ENCODE measurements at places on chromosomes 4 and X. TPM values are rescaled to one million over a fixed set of nuclear protein-coding genes. Genes with fewer than 3 reads are reported as not detected.
A peak's percentile ranks its signal among the peaks of the same experiment; 100 is the strongest.

- no peak overlapping the region for H3K27ac ChIP-seq
- H3K27me3 ChIP-seq: no peaks in the 10 kb centered on the region
- H3K36me3 ChIP-seq: no peaks in the 10 kb centered on the region
- DNase-seq: no peak
These were observed 218.2 kb downstream of the SCFD2 start for GRCh38 chr4:53147711-53148110.

DNA sequence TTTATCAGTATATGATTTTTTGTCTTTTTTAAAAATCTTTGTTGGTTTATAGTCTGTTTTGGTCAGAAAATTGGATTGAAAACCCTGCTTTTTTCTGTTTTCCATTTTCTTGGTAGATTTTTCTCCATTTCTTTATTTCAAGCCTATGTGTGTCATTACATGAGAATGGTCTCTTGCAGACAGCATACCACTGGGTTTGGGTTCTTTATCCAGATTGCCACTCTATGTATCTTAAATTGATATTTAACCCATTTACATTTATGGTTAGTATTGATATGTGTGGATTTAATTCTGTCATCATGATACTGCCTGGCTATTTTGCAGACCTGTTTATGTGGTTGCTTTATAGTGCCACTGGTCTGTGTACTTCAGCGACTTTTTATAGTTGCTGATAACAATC is 239.9 kb upstream of the NDST4 start:
- H3K36me3 ChIP-seq: no peaks in the 10 kb centered on the region
- no peaks in the 10 kb centered on the region for H3K4me1 ChIP-seq
- H3K27me3 ChIP-seq: no peaks in the 10 kb centered on the region
- H3K27ac ChIP-seq: no peak overlapping the region
- no peak overlapping the region for H3K4me3 ChIP-seq
- DNase-seq: no peak

- H3K36me3 ChIP-seq: no peaks in the 10 kb centered on the region
- no peak overlapping the region for H3K27ac ChIP-seq
- no peak overlapping the region for H3K4me3 ChIP-seq
- no peak for DNase-seq
- H3K4me1 ChIP-seq: no peaks in the 10 kb centered on the region
These were observed 35.6 kb downstream of the FRMPD3 start for GRCh38 chrX:107485013-107485412.

GRCh38 chr4:123411514-123411913 is 14.9 kb downstream of the SPRY1 start:
- H3K4me1 ChIP-seq: peaks cover 12% of the 10 kb centered on the region
- no peak overlapping the region for H3K27ac ChIP-seq
- H3K27me3 ChIP-seq: no peaks in the 10 kb centered on the region
- no peak overlapping the region for H3K4me3 ChIP-seq
- no peak for DNase-seq

DNA sequence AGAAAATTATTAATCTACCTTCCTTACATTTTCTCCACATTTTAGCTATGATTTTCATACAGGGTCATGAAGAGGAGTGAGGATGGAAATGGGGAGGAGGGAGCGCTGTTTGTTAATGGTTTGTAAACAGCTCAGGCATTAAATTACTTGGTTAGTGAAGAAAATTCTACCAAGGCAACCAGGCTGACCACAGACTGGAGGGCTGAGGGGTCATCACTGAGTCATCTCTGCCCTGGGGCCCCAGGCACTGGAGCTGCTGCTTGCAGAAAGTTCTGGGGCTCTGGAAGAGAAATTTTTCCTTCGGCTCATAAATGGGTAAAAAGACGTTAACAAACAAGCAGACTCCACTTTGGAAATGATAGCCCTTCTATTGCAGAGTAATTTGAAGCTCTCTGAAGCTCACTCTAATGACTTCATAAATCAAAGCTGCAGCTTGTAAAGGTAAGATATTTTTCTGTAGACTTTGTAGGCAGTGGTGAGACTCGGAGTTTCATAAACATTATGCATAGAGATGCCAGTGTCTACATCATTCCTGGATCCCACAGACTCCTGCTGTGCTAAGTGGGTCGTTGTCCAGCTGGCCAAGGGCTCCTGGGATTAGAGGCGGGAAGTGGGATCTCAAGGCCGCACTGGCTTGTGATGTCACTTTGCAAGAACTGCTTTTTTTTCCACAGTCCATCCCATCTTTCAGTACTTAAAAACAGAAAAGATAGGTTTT is 159.6 kb downstream of the PTTG2 start:
- no peak overlapping the region for H3K27ac ChIP-seq
- DNase-seq: peak; percentile 7
- H3K36me3 ChIP-seq: peaks cover 3% of the 10 kb centered on the region
- no peaks in the 10 kb centered on the region for H3K27me3 ChIP-seq

- no peaks in the 10 kb centered on the region for H3K27me3 ChIP-seq
- no peaks in the 10 kb centered on the region for H3K36me3 ChIP-seq
- H3K4me3 ChIP-seq: no peak overlapping the region
- DNase-seq: no peak
- H3K27ac ChIP-seq: no peak overlapping the region
These were observed 3.4 kb downstream of the TENM3 start for GRCh38 chr4:182246401-182247205.

DNA sequence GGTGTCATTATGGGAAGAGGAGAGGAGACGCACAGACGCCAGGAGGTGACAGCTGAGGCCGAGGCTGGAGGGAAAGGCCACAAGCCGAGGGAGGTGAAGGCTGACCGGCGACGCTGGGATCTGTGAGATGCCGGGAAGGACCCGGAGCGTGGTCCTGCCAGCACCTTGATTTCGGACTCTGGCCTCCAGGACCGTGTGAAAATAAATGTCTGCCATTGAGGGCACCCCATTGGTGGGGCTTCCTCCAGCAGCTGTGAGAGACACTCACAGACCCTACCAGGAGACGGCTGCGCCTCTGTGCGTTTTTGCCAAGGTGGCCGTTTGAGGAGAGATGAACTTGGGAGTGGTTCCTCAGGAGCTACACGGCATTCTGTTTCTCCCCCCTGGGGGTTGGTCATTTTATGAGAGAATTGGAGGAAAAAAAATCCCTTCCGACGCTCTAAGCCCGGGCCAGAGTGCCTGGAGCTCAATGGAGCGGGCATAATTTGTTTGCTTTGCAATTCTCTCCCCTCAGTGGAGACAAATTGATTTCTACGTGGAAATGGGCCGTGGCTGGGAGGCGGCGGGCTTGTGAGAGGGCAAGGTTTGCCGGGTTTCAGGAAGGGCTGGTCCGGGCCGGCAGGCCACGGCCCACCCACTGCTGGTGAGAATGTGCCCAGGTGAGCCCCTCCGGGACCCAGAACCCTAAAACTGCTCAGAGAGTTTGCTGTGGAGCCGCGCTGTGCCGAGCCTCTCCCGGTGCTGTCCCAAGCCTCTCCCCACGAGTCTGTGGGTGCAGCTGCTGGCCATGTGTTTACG is 53.9 kb downstream of the CPZ start:
- H3K4me3 ChIP-seq: no peak overlapping the region
- no peaks in the 10 kb centered on the region for H3K27me3 ChIP-seq
- no peak overlapping the region for H3K27ac ChIP-seq
- H3K4me1 ChIP-seq: no peaks in the 10 kb centered on the region

- peak overlapping the region; percentile 63 for H3K4me3 ChIP-seq
- DNase-seq: peak; percentile 76
- H3K4me1 ChIP-seq: peaks cover 34% of the 10 kb centered on the region
- H3K27me3 ChIP-seq: no peaks in the 10 kb centered on the region
- H3K27ac ChIP-seq: peak overlapping the region; percentile 98
- no peaks in the 10 kb centered on the region for H3K36me3 ChIP-seq
These were observed 946 bp downstream of the ANXA3 start for GRCh38 chr4:78552389-78553042.

DNA sequence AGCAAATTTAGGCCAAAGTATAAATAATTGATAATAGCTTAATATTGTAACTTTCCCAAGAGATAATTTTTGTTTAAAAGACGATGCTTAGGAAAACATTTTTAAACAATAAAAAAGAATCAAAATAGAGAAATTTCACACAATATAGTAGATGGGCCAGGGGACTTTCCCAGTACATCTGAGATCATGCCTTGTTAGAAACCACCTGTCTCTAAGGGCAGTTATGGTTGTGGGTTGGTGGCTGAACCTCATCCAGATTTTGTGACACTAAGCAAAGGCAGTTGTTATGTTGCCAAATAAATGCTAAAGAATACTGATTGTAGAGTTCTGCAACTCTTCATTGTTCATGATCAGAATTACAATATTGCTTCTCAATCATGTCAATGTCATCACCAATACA is 270.6 kb downstream of the BANK1 start:
- H3K4me1 ChIP-seq: no peaks in the 10 kb centered on the region
- H3K4me3 ChIP-seq: no peak overlapping the region

The DCAF12L1 gene
- 23.2 TPM for total RNA-seq

The KCND1 gene
- 1.3 TPM for total RNA-seq

The CXCL10 gene
- not detected for total RNA-seq

The NWD2 gene
- total RNA-seq: not detected

The OCRL gene
- 19.7 TPM for total RNA-seq

The POLN gene
- total RNA-seq: 4.2 TPM

The ATP2B3 gene
- 0.07 TPM for total RNA-seq

The HOPX gene
- total RNA-seq: 5.8 TPM

The MAP7D3 gene
- 22.8 TPM for total RNA-seq

All from endothelial cell of umbilical vein (primary cell).